ENCODE measurements at places on chromosomes 2 and 18.

DNA sequence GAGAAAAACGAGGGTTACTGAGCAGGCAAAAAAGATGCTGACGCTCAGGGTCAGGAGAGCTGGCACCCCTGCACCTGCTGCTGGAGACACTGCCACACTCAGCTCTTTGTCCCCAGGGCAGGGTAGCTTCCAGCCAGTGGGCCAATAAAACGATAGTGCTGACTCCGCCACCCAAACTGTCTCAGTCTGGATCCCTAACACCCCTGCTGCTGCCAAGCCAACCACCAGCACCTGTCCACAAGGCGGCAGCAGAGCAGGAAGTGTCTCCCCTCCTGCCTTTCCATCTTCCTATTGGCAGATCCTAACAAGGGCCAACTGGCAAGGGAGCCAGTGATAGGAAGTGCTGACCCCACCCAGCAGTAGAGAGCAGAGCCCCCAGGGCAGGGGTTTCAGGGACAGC lies 531.5 kb upstream of the SALL3 start:
- no peak for DNase-seq

DNA sequence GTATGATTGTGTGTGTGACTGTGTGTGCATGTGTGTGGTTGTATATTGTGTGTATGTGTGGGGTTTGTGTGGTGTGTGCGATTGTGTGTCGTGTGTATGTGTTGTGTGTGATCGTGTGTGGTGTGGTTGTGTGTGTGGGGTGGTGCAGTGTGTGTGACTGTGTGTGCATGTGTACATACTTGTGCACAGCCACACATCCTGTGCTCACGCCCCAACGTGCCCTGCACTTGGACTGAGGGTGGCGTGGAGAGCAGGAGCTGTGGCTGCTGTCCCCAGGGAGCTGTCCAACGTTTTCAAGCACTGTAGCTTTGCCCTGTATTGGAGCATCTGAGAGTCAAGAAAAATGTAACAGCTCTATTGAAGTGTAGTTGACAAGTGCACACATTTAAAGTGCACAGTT lies 243.2 kb upstream of the HDAC4 start:
- DNase-seq = no peak

DNA sequence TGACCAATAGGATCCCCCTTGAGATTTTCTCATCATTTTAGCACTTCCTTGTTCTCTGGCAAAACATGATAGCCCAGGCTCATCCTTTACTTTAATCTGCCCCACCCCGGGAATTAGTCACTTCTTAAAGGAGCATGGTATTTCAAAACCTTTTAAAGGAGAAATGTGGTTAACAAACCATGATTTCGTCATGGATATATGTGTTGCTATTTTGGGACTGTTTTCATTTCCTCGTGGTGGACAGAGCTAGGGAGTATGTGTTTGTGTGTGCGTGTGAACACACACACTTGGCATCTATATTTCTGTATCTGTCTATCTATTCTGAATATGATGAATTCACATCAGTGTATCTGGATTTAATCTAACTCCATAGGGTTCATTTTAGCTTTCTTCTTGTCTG lies 128.1 kb downstream of the BIRC6 start:
- no peak for DNase-seq

DNA sequence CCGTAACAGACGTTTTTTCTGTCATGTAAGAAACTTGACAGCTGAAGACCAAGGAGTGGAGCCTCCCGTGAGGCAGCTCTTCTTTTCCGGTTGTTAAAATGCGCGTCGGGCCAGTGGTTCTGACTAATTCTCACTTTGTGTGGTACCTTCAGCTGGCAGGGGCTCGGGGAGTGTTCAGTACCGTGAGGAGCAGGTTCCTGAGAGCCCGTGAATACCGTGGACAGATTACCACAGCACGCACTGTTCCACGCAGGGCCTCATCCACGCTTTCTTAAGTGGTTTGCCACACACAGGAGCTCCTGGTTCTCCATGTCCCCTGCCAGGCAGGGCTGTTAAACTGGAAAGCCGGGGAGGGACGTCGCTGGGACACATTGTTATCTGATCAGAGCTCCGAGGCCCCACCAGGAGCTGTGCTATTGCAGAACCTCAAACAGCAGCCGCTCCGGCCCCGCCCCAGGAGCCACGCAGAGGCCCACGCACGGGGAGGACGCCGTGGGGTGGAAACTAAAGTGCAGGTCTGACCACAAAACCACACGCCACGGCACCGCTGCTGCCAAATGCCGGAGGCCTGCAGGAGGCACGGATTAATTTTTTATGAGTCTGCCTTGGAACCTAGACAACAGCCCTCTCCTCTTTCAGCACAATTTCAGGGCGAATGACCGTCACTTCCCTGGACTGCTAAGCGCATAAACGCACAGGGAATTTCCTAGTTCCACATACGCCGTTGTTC lies 43.3 kb downstream of the NFATC1 start:
- peak; percentile 21 for DNase-seq

- DNase-seq = no peak
Observed at GRCh38 chr18:68034296-68034695, 517.8 kb upstream of the DSEL start.

GRCh38 chr2:176083796-176084261 lies at the start of gene EVX2:
Gene EVX2, minus strand, starts transcription at chr2:176083962. Its CDS starts 186 bp downstream, at chr2:176083776.
- no peak for DNase-seq

DNA sequence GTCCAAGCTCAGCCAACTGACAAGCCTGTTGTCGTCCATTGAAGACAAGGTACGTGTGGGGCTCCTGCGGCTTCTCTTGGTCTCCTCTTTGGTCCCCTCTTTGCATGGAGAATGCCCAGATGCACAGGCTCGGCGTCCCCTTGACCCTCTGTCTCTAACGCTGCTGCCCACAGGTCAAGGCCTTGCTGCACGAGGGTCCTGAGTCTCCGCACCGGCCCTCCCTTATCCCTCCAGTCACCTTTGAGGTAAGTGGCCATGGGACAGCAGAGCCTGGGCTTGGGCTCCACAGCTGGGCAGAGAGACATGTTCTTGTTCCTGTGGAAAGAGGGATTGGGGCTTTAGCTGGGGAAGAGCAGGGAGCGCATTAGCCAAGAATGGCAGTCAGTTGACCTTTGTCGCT lies 86.1 kb downstream of the INPP5D start:
- DNase-seq = no peak

DNA sequence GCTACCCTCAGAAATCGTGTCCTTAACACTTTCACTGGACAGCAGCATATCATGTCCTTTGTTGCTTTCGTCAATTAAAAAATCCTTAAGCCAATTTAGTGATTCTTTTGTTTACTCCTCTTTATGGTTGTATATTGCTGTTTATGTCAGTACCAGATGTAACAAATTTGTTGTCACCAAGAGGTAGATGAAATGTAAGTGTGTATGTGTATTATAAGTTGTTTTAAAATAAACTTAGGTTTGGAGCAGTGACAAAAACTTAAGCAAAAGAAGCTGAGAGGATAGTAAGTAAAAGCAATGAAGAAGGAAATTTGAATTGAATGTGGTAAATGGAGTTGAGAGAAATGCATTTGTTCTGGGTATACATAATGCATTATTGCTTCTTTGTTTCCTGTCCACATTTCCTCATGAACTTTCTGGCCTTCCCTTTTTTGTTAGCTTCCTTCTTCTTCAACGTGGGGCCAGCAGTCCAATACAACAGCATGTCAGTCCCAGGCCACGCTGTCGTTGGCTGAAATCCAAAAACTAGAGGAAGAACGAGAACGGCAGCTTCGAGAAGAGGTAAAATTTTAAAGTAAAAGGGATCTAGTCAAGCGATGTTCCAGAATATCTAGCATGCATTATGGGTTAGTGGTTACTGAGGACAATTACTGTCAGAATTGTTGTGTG lies 30.5 kb upstream of the SNORC start:
- no peak for DNase-seq

DNA sequence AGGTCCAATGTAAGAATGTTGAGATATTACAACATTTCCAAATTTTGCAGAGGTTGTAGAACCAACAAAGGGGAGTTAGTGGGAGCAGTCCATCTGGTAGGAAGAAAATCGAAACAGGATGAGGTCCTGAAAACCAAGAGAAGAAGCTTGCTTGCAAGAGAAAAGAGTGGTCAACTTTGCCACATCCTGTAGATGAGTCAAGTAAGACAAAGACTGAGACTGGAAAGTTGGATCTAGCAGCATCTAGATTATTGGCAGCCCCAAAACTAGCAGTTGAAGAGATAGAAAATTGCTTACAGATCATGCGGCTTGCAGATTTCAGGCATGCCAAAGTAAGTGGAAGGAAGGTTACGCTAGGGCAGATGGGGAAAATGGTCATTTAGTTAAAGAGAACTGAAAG lies 378.9 kb downstream of the GRB14 start:
- DNase-seq = no peak

GRCh38 chr2:65033178-65033577 lies 23.0 kb upstream of the CEP68 start:
- no peak for DNase-seq

DNA sequence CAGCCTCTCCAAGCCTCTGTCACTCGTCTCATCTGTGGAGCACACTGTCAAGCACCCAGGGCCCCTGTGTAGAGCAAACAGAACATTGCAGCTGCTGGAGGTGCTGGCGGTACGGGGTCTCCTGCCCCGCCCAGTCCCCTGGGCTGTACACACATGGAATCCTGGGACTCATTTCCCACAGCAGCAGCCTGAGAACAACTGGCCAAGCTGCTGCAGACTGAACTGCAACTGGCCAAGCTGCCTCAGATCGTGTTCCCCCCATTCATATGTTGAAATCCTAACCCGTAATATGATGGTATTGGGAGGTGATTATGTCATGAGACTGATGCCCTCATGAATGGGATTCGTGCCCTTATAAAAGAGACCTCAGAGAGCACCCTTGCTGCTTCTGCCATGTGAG lies 130.5 kb downstream of the NCK2 start:
- no peak for DNase-seq

- DNase-seq = no peak
Observed at GRCh38 chr2:110713513-110714362, 18.6 kb upstream of the ACOXL start.

DNA sequence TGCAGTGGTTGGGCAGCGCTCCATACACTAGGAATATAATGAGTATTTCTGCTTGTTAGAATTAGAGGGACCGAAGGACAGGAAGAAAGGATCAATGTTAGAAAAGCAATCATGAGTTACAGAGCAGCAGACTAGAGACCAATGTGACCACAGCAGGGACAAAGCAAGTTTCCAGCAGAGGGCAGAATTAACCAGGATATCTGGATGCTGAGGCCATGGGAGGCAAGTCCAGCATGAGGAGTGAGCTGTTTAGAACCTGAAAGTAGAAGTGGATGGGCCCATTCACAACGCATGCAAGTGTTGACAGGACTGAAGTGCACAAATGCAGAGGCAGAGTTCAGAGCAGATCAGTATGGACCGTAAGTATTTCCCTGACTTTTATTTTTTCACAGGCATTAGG lies 910.4 kb upstream of the GYPC start:
- no peak for DNase-seq

GRCh38 chr18:21904856-21905255 lies 164.3 kb downstream of the MIB1 start:
- no peak for DNase-seq

GRCh38 chr2:218051903-218052302 lies 17.1 kb upstream of the RUFY4 start:
- DNase-seq = no peak

- DNase-seq = no peak
Observed at GRCh38 chr2:16522031-16522831, 143.4 kb downstream of the CYRIA start.

DNA sequence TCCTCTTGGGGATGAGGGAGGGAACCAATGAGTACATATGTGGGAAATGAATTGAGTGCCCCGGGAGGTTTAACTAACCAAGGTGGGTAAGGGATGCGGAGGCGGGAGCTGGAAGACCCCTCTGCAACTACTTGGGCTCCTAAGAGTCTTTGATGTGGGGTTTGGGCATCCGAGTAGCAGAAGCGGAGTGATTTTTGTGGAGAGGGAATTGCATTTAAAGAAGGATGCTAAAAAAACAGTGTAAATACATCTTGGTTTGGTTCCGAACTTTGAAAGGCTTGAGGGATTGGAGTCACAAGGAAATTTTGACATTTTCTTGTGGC lies 215.7 kb downstream of the MCFD2 start:
- no peak for DNase-seq

DNA sequence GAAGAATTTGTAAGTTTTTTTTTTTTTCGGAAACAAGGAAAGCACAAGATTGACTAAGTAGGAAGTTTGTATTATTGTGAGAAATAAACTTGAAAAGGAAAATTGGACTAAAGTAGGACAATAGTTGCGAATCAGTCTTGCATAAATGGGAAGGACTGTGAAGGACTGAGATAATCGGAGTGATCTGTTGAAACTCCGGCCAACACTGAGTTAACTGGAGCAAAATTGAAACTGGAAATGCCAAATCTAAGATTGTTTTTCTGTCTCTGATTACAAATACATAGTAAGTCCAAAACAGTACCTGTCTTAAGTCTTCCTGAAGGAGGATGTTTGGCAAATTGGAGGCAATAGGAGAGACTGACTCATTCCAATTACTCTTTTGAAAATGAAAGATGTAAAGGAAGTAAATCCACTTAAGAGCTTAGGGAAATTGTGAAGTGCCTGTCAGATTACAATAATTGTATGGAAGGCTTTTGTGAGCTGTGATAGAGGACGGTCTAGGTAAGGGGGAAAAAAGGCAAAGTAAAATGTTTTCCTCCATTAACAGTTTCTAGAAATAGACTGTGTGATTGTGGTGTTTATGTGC lies 204.9 kb upstream of the CYRIA start:
- no peak for DNase-seq

DNA sequence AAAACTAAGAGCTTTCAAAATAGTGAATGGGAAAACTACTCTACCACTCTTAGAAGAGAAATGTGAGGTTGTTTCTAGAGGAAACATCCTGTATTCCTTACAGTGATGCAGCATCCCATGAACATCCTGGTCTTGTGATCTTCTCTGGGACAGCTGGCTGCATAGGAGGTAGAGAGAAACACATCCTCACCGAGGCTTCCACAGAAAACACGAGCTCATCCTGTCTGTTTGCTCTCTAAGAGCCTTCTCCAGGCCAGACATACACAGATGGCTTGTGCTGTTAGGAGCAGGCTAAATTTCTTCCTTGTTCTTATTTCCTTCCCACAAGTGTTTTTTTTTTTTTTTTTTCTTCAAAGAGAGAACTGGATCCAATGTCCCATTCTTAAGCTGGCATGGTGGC lies 14.7 kb upstream of the FZD7 start:
- no peak for DNase-seq

GRCh38 chr18:75211002-75211621 lies 515 bp downstream of the TSHZ1 start:
- DNase-seq = no peak
